ENCODE measurements at places on chromosomes 4 and X. TPM values are rescaled to one million over a fixed set of nuclear protein-coding genes. Genes with fewer than 3 reads are reported as not detected.

The MAGEB1 gene
- total RNA-seq, result not detected

The GATB gene
- total RNA-seq, result 19.1 TPM

The SCRG1 gene
- 8.3 TPM for total RNA-seq

The HSFX3 gene
- not detected for total RNA-seq

The NSUN7 gene
- not detected for total RNA-seq

The SLC16A2 gene
- 14.3 TPM for total RNA-seq

The NAA11 gene
- not detected for total RNA-seq

The TCP11X1 gene
- not detected for total RNA-seq

The LUZP4 gene
- total RNA-seq, result not detected

The TMPRSS11B gene
- not detected for total RNA-seq

The DCAF16 gene
- 18.6 TPM for total RNA-seq

The BTC gene
- total RNA-seq, result under 0.01 TPM
